ENCODE measurements at places on chromosomes 6 and 20.

DNA sequence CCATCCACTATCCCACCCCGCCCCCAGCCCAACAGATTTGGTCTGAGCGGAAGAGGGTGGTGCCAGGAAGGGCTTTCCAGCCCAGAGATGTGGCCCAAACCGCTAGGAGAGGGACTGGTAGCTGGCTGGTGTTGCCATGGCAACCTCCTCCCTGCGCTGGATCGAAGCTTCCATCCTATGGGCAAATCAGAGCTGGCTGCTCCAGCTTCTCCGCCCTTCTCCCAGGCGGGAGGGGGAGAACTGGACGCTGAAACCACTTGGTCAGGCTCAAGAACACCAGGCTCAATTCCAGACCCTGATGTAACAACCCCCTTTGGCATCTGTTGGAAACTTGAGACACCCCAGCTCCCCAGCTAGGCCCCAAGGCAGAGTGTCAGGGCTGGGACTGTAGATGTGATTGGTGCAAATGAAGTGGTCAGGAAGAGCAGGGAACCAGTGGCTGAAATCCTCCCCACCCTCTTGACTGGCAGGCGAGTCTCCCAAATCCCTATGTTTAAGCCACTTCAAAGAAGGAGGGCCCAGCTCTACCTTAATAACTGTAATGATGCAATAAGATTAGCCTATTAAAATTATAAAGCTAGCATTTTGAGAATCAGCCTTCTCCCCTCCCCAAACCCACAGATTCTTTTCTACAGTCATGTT is 4.2 kb downstream of the RIMS4 start:
- DNase-seq: no peak

GRCh38 chr6:130615816-130616215 is 211.4 kb upstream of the SMLR1 start:
- no peak for DNase-seq

GRCh38 chr6:105135056-105135455 is 44.8 kb downstream of the POPDC3 start:
- no peak for DNase-seq

DNA sequence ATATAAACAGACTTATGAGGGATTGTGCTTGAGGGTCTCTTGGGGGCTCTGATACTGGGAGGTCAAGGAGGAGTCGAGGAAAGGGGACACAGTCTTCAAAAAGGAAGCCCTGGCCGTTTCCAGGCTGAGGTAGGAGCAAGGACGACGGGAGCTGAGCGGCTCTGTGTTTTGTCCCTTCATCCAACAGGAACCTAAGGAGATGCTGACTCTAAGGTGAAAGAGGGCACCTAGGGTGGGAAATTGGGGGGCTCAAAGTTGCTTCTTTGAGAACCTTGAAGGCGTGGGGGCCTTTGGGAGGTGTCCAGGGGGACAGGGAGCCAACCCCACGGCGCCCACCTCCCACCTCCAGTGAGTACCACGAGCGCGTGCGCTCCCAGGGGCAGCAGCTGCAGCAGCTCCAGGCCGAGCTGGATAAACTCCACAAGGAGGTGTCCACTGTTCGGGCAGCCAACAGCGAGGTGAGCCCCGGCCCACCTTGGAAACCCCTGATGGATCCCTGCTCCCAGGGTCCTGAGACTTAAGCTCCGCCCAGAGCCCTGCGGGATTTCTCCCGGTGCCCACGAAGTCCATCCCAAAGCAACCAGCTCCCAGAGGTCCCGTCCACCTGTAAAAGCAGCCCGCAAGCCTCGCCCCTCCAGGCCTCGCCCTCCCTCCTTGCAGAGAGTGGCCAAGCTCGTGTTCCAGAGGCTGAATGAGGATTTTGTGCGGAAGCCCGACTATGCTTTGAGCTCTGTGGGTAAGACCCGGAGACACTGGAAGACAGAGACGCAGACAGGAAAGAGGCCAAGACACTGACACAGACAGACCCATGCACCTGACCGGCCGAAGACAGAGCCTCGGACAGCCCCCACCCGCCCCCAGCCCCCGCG is 2.9 kb downstream of the SPAG4 start:
- no peak for DNase-seq

- DNase-seq: no peak
Measured at GRCh38 chr6:110355727-110356126, 2.4 kb downstream of the METTL24 start.

DNA sequence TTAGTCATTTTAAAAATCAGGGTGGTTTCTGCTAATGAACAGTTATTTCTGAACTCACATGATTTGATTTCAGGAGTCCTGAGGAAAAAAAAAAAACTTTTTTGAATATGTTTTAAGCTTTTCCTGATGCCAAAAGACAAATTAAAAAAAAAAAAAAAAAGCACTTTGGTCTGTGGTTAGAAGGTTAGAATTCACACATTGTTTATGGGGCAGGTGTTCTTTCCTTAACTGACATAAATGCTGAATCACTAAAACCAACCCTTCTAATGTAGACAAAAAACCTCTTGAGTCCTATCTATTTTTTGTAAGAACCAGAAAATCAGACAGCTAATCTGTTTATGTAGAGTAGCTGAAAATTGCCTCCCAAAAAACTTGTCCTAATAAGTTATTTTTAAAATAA is 20.4 kb downstream of the THEMIS start:
- no peak for DNase-seq

GRCh38 chr20:39853636-39854035 is 835.4 kb downstream of the MAFB start:
- no peak for DNase-seq

DNA sequence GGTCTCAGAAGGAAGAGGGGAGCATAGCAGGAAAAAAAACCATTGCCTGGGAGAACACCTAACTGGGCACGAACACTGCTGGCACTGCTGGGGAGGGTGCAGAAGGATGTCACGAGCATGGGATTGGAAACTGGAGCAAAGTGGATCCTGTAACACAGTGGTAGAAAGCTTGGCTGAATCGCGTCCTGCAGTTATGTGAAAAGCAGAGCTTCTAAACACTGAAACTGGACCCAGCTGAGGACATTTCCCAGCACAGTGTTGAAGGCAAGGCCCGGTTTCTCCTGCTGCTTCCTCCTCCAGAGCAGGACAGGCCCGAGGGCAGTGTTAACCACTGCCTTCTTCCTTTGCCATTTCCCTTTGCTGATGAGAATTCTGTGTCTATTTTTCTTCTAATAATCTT is 6.7 kb downstream of the APMAP start:
- no peak for DNase-seq

GRCh38 chr6:157220485-157220884 is 102.8 kb downstream of the TMEM242 start:
- no peak for DNase-seq

All from NCI-H1417 treated with DMSO at 0.1 percent for 48 hours (cell line).